ENCODE measurements at places on chromosomes 5 and 9.

DNA sequence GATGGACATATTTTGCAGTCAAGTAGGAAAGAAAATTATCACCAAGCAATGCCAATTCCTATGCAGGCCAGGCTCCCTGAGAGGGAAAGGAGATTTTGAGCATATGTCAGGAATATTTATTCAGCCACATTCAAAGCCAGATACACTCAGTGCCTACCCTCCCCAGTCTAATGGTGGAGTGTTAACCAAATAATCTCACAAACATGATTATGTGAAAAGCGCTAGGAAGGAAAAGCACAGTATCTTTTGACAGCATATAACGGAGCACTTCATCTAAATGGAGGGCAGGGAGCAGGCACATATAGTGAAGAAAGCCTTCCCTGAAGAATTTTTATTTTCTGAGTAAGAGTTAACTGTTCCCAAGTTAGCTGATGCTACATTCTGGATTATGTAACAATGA lies 80.3 kb upstream of the SLC30A5 start:
- H3K4me1 ChIP-seq = no peaks in the 10 kb centered on the region
- no peak overlapping the region for H3K4me3 ChIP-seq
- H3K27ac ChIP-seq = no peak overlapping the region
- peaks cover 11% of the 10 kb centered on the region for H3K27me3 ChIP-seq

GRCh38 chr9:133276001-133276884 lies 1.2 kb upstream of the ABO start:
- DNase-seq = no peak
- H3K4me3 ChIP-seq = peak overlapping the region; percentile 78
- no peaks in the 10 kb centered on the region for H3K4me1 ChIP-seq
- H3K27ac ChIP-seq = no peak overlapping the region
- H3K36me3 ChIP-seq = peaks cover 8% of the 10 kb centered on the region

DNA sequence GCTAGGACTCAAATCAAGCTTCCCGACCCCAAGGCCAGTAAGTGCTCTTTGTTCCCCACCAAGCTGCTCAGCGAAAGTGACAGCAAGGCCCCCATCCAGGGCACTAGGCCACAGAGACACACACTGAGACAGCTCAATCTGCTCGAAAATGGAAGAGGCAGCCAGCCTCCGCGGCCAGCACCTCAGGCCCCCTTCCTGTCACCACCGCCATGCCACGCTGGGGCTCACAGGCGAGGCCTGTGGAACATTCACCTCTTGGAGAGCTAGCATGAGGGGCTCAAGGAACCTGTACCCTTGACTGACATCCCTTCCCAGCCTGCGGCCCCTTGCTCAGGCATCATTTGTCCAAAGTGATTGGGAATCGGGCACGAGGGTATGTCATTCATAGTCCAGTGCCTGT lies 71.4 kb downstream of the PAX5 start:
- H3K4me1 ChIP-seq = peaks cover 60% of the 10 kb centered on the region
- no peaks in the 10 kb centered on the region for H3K36me3 ChIP-seq
- H3K4me3 ChIP-seq = no peak overlapping the region
- no peak for DNase-seq
- no peak overlapping the region for H3K27ac ChIP-seq

DNA sequence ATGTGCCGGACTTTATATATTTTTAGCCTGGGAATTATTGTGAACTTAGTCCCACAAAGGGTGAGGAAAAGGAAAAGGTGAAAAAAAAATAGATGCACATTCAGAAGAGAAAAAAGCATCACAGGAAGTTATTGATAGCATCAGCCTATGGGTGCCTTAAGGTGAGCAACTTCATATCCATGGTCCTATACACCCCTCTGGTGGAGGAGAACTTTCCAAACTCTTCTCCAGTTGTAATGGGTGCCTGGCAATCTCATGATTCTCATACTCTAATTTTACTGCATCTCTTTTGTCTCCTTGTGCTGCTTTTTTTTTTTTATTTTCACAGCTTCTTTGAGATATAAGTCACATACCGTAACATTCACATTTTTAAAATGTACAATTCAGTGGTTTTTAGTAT lies 107.4 kb downstream of the JAKMIP2 start:
- no peak overlapping the region for H3K27ac ChIP-seq
- no peak for DNase-seq
- H3K27me3 ChIP-seq = no peaks in the 10 kb centered on the region
- H3K4me3 ChIP-seq = no peak overlapping the region
- peaks cover 7% of the 10 kb centered on the region for H3K36me3 ChIP-seq

DNA sequence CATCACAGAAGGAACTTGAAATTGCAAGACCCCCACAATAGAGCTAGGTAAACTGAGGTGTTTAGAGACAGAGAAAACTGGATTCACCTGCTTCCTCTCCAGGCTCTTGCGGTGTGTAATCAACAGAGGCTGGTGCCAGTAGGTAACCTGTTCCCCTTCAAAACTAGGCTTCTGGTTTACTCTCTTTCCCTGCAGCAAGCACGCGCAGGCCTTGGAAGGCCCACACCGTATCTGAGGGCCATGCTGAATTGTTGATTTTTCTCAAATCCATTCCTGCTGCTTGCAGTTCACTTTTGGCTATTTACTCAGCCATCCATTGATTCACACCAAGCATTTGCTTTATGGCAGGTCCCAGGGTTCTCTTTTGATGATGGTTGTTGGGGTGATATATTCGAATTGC lies 667 bp upstream of the FRRS1L start:
- peaks cover 6% of the 10 kb centered on the region for H3K4me1 ChIP-seq
- H3K36me3 ChIP-seq = peaks cover 12% of the 10 kb centered on the region
- H3K27ac ChIP-seq = no peak overlapping the region
- DNase-seq = no peak

DNA sequence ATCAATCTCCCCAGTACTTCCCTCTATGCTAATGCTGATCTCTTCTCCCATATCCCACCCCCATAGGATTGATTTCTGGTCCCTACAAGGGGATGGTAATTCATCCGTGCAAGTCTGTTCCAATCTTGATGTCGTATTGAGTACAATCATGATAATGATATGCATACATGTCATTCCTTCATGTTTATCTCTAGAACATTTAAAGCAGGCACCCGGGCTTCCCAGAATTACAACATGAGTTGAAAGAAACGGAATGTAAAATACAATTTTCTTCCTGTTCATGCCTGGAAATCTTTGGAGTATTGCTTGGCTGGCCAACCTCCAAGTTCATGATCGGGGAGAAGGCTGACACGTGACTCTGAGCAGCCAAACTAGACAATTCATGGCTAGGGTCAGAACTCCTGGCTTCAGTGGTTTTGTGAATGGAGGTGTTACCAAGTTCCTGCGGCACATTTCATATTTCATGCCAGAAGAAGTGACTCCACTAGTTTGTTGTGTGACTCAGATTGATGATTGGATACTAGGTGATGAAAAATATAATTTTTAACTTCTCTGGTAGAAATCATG lies 66.6 kb downstream of the C9orf152 start:
- no peak overlapping the region for H3K4me3 ChIP-seq
- DNase-seq = no peak
- peaks cover 26% of the 10 kb centered on the region for H3K4me1 ChIP-seq
- peaks cover 56% of the 10 kb centered on the region for H3K36me3 ChIP-seq

DNA sequence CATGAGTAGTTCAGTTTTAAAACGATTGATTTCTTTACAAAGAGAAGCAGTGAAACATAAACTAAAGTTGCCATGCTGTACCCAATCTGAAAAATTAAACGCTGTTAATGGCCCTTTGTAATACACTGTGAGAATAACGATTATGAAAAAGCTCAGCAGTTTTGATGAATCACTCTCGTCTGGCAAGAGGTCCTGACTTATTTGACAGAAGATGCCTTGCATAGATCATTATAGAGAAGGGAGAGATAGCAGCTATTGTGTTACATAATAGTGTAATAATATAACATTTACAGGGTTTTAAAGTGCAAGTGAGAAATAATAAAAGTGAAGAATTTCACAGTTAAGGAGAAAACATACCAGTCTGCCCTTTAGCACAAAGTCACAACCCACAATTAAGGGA lies 361.5 kb upstream of the CDH10 start:
- H3K27ac ChIP-seq = no peak overlapping the region
- no peak overlapping the region for H3K4me3 ChIP-seq

- peak; percentile 63 for DNase-seq
- peak overlapping the region; percentile 95 for H3K4me3 ChIP-seq
- H3K27ac ChIP-seq = no peak overlapping the region
- H3K27me3 ChIP-seq = peaks cover 77% of the 10 kb centered on the region
- H3K36me3 ChIP-seq = no peaks in the 10 kb centered on the region
- H3K4me1 ChIP-seq = peaks cover 32% of the 10 kb centered on the region
Observed at GRCh38 chr9:2015581-2016407, 647 bp downstream of the SMARCA2 start.

DNA sequence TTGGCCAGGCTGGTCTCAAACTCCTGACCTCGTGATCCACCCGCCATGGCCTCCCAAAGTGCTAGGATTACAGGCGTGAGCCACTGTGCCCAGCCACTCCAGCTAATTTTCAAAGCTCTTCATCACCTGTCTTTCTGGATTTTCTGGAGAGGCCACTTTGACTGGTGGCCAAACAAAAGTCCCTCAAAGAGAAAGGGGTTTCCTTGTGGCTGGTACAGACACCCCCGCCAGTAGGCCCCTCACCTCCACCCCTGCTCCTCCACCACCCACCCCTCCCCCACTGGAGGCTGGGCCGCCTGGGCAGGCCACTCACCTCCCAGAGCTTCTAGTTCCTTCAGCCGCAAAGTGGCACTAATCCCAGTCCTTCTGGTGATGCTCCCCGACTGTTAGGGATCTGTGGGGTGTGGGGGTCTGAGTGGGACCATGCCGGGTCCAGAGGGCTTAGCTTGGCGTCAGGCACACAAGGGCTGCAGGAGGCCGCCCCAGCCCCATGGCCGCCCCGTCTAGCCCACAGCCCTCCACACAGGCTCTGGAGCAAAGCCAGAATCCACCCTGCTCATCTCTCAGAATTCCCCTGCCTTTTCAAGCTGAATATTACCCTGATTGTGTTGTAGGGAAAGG lies 182.0 kb upstream of the IER5L start:
- H3K36me3 ChIP-seq = peaks cover 4% of the 10 kb centered on the region
- DNase-seq = no peak
- H3K27ac ChIP-seq = no peak overlapping the region

- no peak overlapping the region for H3K4me3 ChIP-seq
- H3K27ac ChIP-seq = peak overlapping the region; percentile 62
- peaks cover 27% of the 10 kb centered on the region for H3K4me1 ChIP-seq
- H3K36me3 ChIP-seq = peaks cover 24% of the 10 kb centered on the region
Observed at GRCh38 chr9:96605328-96605727, 14.3 kb downstream of the CDC14B start.

DNA sequence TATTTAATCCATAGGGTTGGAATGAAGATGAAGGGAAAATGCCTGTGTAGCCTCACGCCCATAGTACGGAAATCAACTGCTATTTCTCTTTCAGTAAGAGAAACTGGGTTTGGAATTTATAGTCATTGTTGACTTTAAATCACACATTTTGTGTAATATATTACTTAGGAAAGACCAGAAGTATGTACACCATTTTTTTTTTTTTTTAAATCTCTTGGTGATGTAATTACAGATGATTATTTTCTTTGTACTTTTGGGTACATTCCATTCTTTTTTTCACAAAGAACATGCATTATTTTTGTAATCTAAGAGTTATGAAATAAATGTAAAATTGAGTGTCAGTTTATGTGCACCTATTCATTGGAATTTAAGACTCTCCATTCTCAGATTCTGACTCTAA lies 45.7 kb downstream of the POC5 start:
- peaks cover 11% of the 10 kb centered on the region for H3K4me1 ChIP-seq
- no peak overlapping the region for H3K27ac ChIP-seq
- no peak for DNase-seq
- no peak overlapping the region for H3K4me3 ChIP-seq
- H3K36me3 ChIP-seq = peaks cover 18% of the 10 kb centered on the region

DNA sequence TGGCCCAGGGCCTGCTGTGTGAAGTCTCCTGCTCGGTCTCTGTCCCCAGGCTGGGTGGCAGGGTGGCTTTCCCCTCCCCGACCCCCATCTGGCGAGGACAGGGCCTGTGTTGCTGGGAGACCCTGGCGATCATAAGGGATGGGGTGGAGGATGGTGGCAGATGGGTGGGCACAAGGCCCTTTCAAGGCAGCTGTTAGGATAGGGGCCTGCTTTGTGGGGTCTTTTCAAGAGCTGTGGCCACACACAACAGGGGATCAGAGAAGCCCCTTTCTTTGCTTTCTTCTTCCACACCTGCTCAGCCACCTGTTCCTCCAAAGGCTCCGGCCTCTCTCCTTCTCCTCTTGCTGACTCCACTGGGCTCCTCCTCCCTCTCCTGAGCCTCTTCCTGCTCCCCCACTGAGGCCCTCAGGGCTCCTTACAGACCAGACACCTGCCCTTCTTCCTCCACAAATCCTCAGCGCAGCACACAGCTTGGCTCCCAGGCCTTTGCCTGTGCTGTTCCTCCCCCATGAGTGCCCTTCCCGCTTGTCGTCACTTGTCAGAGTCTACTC lies 15.0 kb upstream of the NEURL1B start:
- no peak overlapping the region for H3K4me3 ChIP-seq
- H3K27ac ChIP-seq = no peak overlapping the region
- DNase-seq = no peak
- H3K4me1 ChIP-seq = peaks cover 39% of the 10 kb centered on the region

DNA sequence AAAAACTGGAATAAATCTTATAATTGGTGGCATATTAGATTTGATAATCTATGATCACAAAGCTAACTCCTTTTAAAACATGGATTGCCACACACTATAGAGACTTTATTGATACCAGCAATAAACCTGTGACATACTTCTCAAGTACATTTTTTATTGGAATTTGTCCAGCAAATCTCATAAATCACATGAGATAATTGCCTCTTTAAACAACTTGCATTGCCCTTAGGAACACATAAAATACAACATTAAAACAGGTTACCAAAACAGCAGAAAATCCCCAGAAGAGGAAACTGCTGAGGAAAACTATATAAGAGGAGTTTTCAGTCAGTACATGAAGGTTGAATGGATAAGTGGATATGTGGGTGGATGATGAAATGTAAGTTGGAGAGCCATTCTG lies 124.6 kb downstream of the SNCAIP start:
- peaks cover 3% of the 10 kb centered on the region for H3K4me1 ChIP-seq
- no peak for DNase-seq
- no peaks in the 10 kb centered on the region for H3K27me3 ChIP-seq
- H3K27ac ChIP-seq = no peak overlapping the region
- H3K4me3 ChIP-seq = no peak overlapping the region

DNA sequence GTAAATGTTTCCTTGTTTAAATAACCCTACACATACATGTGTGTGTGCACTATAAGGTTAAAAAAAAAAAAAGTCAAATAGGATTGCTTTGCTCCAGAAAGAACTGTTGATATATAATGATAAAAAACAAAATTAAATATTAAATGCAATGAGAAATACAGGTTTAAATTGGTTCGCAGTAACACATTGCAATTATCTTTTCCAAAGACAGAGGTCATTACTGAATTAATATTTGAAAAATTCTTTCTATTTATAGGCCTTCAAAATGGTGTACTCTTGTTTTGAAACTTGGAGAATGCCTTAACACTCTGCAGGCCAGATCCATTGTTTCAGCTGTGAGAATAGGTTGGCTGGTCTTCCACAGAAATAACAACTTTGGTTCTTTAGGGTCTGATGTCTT lies 319.0 kb upstream of the NUDT12 start:
- no peak overlapping the region for H3K4me3 ChIP-seq
- H3K36me3 ChIP-seq = no peaks in the 10 kb centered on the region
- peaks cover 4% of the 10 kb centered on the region for H3K27me3 ChIP-seq
- no peaks in the 10 kb centered on the region for H3K4me1 ChIP-seq
